Hypothalamus (tissue), 51 donors: ENCODE measurements at places on chromosomes 5 and 9.

GRCh38 chr5:78763659-78764189 lies 115.2 kb upstream of the LHFPL2 start:
- no peak for DNase-seq

- no peak for DNase-seq
Measured at GRCh38 chr5:50968356-50969149, 302.1 kb downstream of the PARP8 start.

DNA sequence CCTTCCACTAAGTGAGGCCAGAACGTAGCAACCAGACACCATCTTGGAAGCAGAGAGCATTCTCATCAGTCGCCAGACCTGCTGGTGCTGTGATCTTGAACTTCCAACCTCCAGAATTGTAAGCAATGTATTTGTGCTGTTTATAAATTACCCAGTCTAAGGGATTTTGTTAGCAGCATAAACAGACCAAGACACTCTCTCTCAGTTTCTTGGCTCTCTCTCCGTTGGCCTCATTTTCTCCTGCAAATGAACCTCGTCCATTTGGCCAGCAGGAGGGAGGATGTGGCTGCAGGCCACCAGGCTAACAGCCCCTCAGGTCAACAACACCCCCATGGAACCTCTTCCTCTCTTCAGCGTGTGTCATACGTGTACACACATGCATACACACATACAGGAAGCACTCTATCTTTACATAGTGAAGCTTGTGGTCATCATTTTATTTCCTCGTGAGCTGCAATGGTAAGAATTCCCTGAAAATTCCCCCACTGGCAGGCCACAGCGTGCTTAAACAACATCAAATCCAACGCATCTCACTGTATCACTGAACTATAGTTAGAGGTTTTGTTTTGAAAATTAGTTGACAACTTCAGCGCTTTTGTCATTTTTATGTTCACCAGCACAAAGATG lies 62.8 kb upstream of the PPP1R26 start:
- DNase-seq = no peak

DNA sequence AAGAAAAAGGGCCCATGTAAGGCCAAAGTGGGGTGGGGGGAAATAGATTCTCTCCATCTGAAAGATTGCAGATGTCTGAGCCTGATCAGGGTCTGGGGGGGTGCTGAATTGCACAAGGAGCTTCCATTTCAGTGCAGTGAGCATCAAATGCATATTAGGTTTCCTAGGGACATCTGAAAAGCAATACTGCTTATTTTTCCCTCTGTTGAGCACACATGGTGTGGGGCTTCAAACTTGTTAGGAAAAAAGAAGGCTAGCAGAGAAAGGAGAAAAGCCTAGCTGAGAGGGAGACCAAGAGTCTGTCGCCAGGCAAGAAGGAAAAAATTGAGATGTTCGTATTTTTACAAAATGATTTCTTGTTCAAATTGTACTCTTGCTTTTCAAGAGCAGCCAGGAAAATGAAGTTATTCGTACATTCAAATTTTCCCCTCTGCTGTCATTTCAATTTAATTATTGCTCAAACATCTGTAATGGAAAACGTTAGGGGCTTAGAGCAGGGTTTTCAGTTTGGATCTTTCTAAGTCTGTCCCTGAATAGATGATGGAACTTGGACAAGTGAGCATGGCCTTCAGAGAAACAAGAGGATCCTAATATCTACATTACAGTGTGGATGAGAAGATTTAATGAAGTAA lies 191.9 kb upstream of the GAS1 start:
- DNase-seq = no peak

DNA sequence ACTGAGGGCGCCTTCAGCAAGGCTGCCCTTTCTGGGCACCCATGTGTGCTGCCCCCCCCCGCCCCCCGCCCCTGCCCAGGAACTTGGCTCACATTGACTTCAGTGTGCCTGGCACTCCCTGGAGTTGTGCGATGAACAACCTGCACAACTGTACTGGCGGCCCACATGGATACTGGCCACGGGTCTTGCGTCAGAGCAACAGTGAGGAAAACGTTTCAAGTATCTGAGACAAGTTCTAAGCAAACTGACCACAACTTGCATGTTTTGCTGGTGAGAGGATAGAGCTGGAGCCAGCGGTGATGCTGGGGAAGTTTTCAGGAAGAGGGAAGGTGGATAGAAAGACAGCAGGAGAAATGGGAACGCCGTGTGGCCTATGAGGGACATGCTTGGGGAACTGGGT lies 45.4 kb downstream of the HABP4 start:
- DNase-seq = no peak

GRCh38 chr9:36080519-36080918 lies 43.8 kb downstream of the RECK start:
- no peak for DNase-seq

GRCh38 chr9:137391411-137391754 lies 31.6 kb downstream of the EXD3 start:
- no peak for DNase-seq

DNA sequence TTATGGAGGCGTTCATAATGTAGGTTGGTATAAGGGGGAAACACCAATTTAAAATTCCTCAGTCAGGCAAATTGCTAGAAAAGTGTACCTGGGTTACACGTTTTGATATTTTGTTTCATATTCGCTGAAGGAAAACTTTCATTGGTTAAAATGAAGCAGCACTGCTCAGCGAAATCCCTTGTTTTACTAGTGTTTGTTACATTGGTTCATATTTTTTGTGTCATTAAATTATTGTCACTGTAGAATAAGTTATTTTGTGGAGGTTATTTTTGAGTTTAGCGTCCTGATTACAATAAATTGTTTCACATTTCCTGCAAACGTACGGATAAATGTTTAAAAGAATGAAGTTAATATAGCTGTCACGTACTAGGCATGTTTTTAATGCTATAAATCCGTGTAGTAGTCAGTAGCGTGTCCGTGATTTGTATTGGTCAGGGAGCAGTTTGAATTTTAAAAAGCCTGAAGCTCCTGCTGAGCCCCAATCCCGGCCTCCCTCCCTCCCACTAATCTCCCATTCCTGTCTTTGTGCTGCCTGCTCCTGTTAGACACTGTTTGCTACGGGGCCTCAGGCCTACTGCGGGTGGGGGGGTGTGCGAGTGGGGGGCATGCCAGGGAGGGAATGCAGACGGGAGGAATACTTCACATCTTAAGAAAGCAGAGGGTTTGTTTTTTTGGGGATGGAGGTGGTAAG lies 2.0 kb downstream of the NIPBL start:
- DNase-seq = no peak

GRCh38 chr9:33341182-33341581 lies 50.9 kb downstream of the NFX1 start:
- no peak for DNase-seq
